ENCODE measurements at places on chromosomes 4 and X.
A peak's percentile ranks its signal among the peaks of the same experiment; 100 is the strongest.

- DNase-seq = peak; percentile 38
Observed at GRCh38 chrX:47623540-47624027, 3.9 kb upstream of the SYN1 start.

GRCh38 chr4:99252746-99253145 lies 33.7 kb upstream of the ADH6 start:
- no peak for DNase-seq

GRCh38 chr4:148116264-148116663 lies 325.9 kb downstream of the NR3C2 start:
- DNase-seq = no peak

DNA sequence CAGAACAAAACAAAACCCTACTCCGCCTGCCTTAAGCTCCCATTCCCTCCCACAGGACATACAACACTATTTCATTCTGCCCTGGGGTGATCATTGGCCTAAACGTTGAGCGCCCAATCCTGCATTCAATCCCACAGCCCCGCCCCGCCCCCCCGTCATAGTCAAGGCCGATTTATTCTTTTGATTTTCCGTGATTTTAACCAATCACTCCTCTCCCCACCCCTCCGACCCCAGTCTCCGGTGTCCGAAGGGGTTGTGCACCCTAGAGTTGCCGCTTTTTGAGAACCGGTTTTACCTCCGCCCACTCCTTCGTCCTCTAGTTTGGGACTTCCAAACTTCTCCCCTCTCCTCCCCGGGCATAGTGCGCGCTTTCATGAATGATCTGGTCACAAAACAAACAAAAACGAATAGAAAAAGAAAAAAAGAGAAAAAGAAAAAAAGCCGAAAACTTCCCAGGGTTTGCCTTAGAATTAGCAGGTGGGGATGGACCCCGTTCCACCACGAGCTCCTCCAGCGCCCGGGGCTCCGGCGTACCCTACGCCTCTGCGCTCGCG lies 446 bp upstream of the UBE2A start:
- DNase-seq = peak; percentile 17

GRCh38 chr4:138334346-138335016 lies 92.3 kb upstream of the SLC7A11 start:
- DNase-seq = no peak

- DNase-seq = no peak
Observed at GRCh38 chr4:134078230-134078914, 123.2 kb downstream of the PABPC4L start.

All from CD4-positive, alpha-beta T cell treated with Interleukin-15 for 1 hour (primary cell).